HEK293T (cell line): ENCODE measurements at places on chromosomes 7 and 10.

- no peak for DNase-seq
Observed at GRCh38 chr7:103947026-103947655, 42.3 kb downstream of the RELN start.

- DNase-seq, result no peak
Observed at GRCh38 chr7:155073922-155074321, 3.8 kb downstream of the HTR5A start.

GRCh38 chr10:17075533-17076359 is 53.9 kb downstream of the CUBN start:
- no peak for DNase-seq

GRCh38 chr10:43226441-43226840 is 40.4 kb downstream of the RASGEF1A start:
- DNase-seq, result no peak

- no peak for DNase-seq
Observed at GRCh38 chr10:91745090-91745831, 53.0 kb upstream of the TNKS2 start.

GRCh38 chr7:28811701-28812430 is 146.3 kb downstream of the TRIL start:
- DNase-seq, result no peak

GRCh38 chr7:129612112-129613015 is 844 bp downstream of the NRF1 start:
- DNase-seq, result peak; percentile 18

DNA sequence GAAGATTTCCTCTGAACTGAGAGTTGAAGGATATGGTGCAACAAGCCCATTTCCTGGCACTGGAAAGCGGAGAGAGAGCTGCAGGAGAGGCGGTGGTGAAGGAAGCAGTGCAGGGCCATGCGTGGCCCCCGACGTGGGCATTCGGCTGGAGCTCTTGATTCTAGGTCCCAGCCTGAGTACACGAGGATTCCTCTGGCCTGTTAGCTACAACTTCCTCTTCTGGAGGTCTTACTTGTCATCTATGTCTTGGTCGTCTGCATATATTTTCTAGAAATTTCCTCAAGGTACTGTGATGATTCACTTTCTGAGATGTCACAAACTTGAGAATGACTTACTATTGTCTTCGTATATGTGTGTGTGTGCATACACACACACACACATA is 59.2 kb upstream of the JAZF1 start:
- no peak for DNase-seq

GRCh38 chr10:31353574-31353973 is 34.6 kb downstream of the ZEB1 start:
- DNase-seq, result no peak

DNA sequence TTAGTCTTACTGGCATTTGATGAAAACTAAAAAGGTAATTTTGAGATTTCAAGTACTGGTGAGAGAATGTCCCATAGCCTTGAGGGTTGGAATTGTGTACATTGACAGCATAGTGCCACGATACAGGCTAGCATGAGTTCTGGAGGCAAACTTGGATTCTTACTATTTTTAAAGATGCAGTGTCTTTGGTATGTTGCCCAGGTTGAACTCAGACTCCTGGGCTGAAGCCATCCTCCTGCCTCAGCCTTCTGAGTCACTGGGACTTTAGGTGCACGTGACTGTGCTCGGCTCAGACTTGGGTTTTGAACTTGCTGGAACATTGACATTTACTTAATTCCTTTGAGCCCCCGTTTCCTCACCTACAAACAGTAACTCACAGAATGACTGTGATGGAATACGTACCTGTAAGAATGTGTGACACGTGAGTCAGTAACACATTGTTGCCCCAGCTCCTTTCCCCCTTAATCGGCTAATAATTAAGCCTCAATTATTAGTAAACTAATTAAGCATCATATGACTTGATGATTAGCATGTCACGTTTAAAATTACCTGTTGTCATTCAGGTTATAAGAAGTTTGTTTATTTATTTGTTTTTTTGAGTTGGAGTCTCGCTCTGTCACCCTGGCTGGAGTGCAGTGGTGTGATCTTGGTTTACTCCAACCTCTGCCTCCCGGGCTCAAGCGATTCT is 10.6 kb downstream of the DNAJB6 start:
- no peak for DNase-seq

DNA sequence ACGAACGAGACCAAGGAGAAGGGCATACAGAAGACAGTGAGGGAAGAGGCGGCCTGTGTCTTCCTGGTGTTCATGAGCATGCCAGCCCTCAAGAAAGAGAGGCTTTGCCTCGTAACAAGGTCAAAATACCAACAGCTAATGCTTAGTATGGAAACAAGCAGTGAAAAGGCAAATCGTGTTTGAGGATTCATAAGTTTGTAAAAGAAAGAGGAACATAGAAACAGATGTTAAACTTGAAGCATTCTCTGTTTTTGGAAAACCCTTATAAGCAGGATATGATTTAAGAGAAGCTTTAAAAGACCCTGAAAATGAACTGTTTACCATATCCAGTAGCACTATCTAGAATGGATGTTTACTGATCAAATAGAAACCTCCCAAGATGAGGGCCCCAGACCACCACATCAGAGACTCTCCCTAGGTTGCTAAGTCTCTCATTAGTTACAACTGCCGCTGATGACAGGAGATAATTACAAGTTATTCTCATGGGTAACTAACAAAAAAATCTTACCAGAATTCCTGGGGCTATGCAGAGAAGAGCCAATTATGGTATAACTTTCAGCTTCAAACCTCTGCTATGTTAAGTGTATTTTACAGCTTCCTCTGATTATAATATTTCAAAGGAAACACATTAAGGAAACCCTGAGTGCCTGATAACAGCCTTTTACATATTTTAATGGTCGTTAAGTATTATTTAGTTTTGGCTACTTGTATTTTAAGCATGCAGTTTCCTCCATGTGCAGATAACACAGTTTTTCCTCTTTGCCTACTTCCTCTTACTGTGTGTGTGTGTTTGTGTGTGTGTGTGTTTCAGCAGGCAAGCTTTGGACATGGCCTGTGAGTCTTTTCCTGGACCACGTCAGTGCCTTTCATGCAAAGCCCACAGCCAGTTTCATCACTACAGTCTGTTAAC is 17.9 kb downstream of the JCAD start:
- no peak for DNase-seq

DNA sequence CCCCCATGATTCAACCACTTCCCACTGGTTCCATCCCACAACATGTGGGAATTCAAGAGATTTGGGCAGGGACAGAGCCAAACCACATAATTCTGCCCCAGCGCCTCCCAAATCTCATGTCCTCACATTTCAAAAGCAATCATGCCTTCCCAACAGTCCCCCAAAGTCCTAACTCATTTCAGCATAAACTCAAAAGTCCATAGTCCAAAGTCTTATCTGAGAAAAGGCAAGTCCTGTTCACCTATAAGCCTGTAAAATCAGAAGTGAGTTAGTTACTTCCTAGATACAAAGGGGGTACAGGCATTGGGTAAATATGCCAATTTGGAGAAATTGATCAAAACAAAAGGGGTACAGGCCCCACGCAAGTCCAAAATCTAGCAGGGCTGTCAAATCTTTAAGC is 272.9 kb downstream of the MAGI2 start:
- DNase-seq, result no peak

- no peak for DNase-seq
Observed at GRCh38 chr7:108236681-108237415, 106.7 kb upstream of the LAMB4 start.

DNA sequence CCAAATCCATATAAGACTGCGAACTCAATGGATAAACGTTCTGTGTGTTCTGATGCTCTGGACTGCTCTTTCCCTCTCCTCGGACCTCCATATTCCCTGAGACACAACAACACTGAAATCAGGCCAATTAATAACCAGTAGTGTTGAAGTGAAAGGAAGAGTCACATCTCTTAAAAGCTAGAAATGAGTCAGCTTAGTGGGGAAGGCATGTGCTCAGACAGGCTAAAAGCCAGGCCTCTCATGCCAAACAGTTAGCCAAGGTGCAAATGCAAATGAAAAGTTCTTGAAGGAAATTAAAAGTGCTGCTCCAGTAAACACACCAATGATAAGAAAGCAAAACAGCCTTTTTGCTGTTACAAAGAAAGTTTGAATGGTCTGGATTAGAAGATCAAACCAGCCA is 29.3 kb downstream of the TNS3 start:
- no peak for DNase-seq

DNA sequence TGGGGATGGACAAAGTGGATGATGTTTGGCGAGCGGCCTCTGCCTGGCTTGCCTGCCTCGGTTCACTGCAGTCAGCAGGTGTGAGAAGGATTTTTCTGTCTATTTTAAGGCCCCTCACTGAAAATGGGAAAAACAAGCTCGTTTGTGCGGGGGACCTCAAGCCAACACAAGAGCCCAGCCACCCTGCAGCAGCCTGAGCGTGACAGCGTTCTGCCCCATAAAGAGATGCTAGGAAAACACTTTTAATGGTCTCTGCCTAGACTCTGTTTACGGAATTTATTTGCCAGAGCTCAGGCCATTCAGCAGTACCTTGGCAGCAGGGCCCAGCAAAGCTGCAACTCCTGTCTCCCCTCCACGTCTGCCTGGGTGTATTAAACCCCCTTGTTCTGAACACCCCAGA is 131.7 kb downstream of the GRK5 start:
- no peak for DNase-seq
